AG08395 (cell line): ENCODE measurements at places on chromosomes 1 and 21.

DNA sequence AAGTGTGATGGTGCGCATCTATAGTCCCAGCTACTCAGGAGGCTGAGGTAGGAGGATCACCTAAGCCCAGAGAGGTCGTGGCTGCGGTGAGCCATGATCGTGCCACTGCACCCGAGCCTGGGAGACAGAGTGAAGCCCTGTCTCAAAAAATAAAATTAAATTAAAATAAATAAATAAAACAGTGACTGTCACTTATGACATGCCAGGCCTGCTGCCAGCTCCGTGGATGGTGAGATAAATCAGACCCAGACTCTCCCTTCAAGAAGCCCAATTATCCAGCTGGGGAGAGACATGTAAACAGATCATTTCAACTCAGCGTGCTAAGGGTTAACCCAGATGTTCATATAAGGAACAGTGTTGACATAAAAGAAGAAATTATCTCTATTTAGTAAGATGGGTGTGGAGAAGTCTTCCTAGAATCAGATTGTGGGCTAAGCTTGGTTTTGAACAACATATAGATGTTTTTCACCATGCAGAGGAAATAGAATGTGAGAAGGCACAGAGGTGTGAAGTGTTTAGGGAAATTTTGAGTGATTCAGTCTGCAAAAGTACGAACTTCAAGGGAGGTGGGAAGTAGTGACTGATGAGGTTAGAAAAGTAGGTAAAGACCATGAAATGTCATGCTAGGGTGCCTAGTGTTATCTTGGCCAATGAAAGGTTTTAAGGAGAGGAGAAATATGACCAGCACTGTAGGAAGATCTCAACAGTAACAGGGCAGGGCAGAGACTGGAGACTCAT lies 18.3 kb downstream of the YARS1 start:
- DNase-seq = no peak

DNA sequence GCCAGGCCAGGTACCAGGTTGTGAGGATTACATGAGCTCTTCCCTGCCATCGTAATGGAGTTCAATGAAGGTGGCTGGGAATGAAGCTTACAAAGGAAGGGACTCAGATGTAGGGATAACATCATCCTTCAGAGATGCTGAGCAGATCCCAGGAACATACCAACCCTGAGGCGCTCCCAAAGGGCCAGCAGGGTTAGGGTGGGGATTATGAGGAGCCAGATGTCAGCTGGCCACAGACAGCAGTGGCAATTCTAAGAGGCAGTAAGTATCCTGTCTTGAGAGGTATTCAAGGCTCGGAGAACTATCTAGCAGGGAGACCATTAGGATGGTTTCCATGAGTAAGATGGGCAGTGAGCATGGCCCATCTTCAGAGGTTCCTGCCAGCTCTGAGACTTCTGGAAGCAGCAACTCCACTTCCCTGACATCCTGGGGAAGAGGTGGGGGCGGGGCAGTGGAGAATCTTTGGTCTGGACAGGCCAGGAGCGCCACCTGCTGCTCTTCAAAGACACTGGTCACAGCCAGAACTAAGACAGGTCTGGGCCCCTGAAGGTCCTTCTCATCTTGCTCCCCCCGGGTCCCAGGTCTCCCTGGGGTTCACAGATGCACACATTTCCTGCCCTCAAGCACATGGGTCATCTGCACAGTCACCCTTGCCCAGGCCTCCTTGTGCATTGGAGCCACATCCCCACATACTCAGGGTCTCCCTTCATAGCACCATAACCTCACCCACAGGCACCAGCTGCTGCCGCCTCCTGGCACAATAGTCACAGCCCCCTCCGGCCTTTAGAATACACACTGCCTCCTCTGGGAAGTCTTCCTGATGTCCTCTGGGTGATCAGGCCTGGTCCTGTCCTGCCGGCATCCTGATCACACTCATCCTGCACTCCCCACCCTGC lies 2.7 kb upstream of the SDC3 start:
- DNase-seq = peak; percentile 90

GRCh38 chr1:87077959-87078639 lies 163.7 kb downstream of the HS2ST1 start:
- no peak for DNase-seq

- DNase-seq = no peak
Observed at GRCh38 chr1:65691152-65691900, 101.4 kb upstream of the PDE4B start.

- DNase-seq = no peak
Observed at GRCh38 chr1:53837646-53837923, 511 bp downstream of the NDC1 start.

DNA sequence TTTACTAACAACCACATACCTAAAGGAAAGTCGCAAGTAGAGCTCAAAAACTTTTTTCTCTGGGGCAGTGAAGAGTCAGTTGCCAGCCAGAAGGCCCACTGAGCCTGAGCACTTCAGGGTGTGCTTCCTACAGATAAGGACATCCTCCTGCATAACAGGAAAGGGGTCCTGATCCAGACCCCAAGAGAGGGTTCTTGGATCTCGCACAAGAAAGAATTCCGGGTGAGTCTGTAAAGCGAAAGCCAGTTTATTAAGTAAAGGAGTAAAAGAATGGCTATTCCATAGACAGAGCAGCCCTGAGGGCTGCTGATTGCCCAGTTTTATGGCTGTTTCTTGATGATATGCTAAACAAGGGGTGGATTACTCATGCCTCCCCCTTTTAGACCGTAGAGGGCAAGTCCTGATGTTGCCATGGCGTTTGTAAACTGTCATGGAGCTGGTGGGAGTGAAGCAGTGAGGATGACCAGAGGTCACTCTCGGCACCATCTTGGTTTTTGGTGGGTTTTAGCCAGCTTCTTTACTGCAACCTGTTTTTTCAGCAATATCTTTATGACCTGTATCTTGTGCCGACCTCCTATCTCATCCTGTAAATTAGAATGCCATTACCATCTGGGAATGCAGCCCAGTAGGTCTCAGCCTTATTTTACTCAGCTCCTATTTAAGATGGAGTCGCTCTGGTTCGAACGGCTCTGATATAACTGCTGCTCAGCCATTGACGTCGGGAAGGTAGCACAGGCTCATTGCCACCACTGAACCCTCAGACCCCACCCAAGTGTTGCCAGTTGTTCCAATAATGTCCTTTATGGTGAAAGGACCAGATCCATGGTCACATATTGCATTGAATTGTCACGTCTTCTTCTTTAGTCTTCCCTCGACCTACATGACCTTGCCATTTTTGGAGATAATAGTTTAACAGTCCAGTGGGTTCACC lies 96.6 kb upstream of the ERRFI1 start:
- no peak for DNase-seq
